ENCODE measurements at places on chromosomes 3 and 15.

DNA sequence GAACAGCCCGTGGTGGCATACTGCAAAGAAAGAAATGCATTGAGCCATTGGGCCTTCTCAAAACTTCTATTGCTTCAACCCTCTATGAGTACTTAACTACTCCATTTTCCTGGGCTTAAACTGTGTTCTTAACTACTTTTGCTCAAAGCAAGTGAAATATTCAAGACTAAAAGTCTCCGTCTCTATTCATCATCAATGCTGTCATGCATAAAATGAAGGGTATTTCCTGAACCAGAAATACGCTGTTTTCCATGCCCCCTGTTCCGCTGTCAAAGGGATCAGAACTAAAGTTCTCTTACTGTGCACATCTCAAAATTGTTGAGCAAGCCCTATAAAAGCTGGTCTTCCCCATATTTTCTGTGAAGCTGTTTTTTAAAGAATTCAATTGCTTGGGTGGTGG is 20.3 kb downstream of the SIAH2 start:
- no peak for DNase-seq

GRCh38 chr15:89330881-89331595 is 3.6 kb downstream of the POLG start:
- no peak for DNase-seq

DNA sequence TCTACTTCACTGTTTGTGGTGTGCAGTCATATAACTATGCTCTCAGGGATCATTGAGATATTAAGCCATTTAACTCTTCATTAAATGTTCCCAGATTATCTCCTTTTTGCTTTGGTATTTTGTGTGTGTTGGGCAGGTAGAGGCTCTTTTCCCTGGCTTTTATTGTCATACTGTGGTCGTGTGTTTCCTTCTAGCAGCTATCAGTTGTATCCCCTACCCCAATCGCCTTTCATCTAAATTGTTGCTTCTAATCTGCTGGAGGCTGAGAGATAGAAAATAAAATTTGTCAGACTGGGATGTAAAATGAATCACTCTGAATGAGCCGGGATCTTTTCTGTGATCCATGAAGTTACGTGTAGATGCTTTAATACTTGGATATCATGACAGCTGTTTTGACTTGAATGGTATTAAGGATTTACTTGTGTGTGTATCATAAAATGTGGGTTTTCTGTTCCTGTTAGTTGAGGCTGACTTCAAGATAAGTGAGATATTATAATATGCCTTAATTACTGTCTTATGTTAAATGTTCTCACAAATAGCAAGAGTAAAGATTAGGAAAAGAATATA is 9.2 kb downstream of the NFKBIZ start:
- DNase-seq = no peak

GRCh38 chr3:25894101-25894500 is 104.2 kb downstream of the OXSM start:
- DNase-seq = no peak

GRCh38 chr15:35194296-35194695 is 109.2 kb upstream of the NANOGP8 start:
- DNase-seq = no peak

DNA sequence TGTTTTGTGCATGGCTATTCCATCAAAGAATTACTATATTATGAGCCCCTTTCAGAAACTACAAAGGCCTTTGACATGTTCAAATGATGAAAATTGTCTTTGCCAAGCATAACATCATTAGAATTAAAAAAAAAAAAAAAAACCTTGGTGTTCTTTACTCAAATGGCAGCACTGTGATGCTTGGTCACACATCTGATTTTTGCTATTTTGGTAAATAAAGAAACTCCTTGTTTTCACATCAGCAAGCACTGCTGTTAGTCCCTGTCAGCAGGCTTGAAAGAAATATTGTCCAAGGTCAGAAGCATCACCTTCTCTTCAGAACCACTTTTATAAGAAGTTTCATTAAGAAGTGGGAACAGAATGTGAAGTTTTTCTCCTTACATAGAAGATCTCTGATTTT is 537.3 kb downstream of the MFSD1 start:
- no peak for DNase-seq

DNA sequence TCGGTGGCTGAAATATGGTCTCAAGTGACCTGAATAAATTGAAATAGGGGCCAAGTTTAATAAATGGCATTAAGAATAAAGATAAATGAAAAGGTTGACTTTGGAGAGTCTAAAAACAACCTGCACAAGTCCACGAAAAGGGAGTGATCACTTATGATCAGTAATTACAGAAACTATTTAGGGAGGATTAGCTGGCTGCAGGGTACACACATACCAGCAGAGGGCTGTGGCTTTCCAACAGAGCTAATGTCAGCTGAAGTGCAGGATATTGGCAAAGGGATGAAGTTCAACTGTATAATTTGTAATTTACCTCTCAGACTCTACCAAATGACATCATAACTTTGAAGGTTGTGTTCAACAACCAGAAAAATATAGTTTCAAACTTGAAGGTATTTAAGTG is 86.8 kb downstream of the SYNPR start:
- DNase-seq = peak; percentile 22

DNA sequence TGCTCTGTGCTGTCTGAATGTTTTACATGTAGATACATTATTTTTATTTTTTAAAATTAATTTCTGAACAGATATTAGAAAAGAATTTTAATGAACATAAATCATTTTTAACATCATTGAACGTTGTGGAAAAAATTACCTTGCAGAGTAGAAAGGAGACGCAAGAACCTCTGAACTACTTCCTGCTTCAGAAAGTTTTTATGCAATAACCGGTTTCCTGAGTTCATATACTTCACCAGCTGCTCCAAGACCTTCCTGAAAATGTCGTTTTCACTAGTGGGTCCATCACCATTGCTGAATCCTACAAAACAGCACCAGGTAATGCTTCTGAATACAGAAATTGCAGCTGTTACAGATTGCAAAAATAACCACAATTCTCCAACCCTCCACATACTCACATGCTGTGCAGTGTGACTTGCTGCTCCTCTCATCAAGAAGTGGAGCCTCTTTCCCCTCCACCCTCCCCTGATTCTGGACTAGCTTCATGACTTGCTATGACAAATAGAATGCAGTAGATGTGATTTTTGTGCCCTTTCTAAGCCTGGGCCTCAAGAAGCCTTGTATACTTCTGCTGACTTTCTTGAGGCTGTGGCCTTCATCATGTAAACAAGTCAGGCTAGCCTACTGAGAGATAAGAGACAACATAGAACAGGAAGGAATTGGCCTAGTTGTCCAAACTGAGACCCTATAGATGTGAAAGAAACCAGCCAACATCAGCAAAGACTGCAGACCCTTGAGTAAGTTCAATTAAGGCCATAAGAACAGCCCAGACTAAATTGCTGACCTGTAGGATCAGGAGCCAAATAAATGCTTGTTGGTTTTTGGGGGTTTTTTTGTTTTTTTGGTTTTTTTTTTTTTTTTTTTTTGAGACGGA is 80.4 kb downstream of the TRANK1 start:
- no peak for DNase-seq

DNA sequence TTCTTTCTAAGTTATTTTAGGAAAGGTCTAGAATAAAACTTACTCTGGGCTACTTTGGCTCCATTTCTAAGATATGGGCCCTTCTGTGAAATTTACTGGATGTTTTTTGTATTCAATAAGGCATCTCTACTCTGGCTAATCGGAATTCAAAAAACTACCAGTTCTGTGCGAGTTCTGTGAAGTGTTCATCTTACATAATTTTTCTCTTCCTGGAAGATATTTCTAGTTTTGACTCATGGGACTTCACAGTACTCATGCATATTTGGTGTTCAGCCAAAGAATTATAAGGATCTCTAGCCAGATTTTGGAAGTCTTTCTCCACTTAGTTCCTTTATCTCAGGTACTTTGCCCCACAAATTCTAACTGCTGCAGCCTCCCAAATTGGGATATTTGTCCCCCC is 46.4 kb upstream of the MBNL1 start:
- no peak for DNase-seq

GRCh38 chr15:99143242-99143641 is 38.4 kb downstream of the SYNM start:
- DNase-seq = peak; percentile 46

GRCh38 chr15:77457905-77458265 is 37.2 kb downstream of the HMG20A start:
- no peak for DNase-seq

GRCh38 chr3:99842826-99843589 is 25.3 kb downstream of the CMSS1 start:
- DNase-seq = peak; percentile 68

DNA sequence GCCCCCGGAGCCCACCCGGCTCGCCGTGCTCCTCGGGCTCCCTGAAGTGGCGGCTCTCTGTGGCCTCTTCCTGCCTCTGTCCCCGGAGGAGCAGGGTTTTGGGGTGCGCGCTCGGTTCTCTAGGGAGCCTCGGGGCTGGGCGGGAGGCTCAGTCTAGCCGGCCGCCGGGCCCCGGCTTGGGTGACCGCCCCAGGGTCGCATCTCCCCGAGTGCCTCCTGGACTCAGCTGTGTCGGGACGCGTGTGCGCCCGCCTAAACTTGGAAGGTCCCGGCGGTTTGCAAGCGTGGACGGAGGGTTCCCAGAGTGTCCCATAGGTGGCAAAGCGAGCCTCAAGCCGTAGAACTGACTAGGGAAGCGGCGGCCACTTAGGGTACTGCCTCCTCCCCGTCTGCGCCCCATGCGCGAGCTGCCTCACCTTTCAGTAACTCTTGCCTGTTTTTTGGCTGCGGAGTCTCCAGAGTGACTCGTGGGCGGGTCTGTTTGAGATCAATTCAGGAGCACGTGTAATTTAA is 601 bp downstream of the ACTL6A start:
- DNase-seq = peak; percentile 77
